ENCODE measurements at places on chromosomes 13 and 19.

DNA sequence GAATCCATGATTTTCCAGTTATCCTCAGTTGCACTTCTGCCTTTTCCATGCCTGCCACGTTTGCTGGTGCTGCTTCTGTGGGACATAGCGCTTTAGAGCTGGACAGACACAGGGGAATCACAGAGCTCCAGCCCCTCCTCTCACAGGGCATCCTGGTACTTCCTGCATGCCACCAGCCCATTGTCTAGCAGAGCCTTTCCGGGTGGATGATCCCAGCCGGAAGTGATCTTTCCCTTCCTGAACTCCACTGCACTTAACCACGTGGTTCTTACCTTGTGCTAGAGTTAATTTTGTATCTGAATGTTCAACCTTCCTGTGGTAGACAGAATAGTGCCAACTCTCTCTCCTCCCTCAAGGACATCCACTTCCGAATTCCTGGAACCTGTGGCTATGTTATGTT is 12.6 kb upstream of the OLFM4 start:
- no peak for DNase-seq

DNA sequence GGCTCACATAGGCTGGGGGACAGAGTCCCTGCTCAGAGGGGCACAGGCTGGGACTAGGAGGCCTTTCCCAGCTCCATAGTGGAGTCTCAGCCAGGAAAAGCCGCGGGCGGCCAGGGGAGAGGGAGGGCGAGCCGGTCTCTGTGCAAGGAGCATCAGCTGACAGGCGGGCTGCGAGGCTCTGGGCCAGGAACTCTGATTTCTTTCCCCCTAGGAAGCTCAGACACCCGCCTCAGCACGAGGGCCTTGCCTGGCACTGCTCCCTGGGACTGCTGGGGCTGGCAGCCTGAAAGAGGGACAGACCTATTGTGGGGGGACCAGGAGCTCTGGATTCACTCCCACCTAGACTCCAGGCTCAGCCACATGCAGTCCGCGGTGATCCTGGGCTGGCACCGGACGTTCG is 2.2 kb upstream of the PLK5 start:
- DNase-seq: no peak

GRCh38 chr13:67440236-67440975 is 210.3 kb upstream of the PCDH9 start:
- no peak for DNase-seq

GRCh38 chr13:30877335-30877734 is 28.7 kb upstream of the MEDAG start:
- no peak for DNase-seq

DNA sequence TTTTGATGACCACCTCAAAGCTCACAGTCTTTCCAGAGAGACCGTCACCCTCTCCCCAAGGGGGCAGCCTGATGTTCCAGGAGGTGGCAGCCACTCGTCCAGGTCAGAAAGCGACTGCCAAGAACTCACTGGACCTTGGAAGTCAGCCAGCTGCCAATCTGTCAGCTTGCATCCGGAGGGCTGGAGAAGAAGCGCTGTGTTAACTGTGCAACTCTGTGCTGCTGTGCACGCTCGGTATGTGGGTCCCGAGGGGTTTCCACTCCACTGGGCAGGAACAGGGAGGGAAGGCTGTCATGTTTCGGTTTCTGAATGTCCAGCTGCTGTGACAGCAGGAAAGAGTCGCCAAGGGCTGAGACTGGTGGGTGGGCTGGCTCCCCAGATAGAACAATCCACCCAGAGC is 89.2 kb downstream of the CACNA1A start:
- DNase-seq: no peak

DNA sequence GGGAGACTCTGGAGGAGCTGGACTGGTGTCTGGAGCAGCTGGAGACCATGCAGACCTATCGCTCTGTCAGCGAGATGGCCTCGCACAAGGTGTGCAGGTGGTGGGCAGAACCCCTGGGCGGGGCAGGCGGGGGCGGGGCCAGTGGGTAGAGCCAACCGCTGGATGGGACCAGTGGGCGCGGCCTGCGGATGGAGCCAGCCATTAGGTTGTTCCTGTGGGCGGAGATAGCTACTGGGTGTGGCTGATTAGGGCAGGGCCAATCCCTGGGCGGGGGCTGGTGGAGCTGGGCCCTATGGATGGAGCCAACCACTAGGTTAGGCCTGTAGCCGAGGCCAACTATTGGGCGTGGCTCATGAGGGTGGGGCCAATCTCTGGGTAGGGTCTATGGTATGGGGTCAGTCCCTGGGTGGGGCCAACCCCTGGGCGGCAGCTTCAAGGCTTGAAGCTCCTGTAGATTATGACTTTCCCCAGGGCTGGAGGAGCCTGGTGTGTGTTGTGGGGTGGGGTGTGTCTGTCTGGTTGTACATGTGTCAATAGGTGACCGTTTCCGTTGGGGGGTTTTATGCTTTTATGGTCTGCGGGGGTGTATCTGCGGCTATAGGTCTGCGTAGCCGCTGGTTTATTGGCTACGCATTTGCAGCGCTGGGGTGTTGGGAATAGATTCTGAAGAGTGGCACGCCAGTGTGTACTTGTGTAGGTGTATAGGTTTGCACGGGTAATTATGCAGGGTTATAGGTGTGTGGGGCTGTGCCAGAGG is 30.7 kb downstream of the PDE4A start:
- DNase-seq: no peak

- no peak for DNase-seq
These were observed 29.6 kb downstream of the EXOC3L2 start for GRCh38 chr19:45215391-45216191.

GRCh38 chr13:33258808-33259193 is 26.8 kb downstream of the STARD13 start:
- DNase-seq: no peak

DNA sequence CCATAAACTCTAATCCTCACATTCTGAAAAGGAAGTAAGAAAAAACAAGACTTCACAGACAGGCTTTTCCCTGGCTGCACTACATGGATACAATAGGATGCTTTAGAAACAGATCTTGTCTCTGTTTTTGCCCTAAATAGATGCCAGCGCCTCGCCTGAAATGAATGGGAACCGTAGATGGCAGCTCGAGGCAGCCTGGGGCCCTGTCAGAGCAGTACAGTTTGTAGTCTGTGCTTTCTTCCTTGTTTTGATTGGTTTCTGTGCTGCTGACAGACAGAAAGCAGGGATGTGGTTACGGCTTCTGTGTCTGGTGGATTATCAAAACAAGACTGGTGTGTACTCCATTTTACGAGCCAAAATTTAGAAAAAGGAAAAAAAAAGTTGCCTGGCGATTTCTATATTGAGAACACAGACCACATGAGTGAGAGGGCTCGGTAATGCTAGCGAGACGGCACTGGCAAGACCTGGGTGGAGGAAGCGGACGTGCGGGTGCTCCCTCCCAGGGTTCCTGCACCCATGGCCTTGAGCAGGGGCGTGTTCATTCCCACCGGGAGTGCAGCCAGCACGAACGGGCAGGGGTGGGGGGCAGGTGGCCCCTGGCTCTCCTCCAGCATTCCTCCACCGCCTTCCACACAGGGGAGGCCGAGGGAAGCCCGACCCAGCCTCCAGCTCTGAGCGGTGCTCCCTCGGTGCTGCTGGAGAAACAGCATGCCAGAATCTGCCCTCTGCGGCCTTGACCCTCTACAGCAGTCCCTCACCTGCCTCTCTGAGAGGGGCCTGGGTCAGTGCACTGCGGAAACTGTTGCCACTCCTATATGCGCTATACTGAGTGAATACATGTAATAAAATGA is 37.6 kb upstream of the C1QTNF9 start:
- DNase-seq: no peak

GRCh38 chr13:60661521-60661920 is 264.5 kb downstream of the TDRD3 start:
- no peak for DNase-seq

- DNase-seq: no peak
These were observed 23.5 kb downstream of the FLT1 start for GRCh38 chr13:28471421-28471820.

DNA sequence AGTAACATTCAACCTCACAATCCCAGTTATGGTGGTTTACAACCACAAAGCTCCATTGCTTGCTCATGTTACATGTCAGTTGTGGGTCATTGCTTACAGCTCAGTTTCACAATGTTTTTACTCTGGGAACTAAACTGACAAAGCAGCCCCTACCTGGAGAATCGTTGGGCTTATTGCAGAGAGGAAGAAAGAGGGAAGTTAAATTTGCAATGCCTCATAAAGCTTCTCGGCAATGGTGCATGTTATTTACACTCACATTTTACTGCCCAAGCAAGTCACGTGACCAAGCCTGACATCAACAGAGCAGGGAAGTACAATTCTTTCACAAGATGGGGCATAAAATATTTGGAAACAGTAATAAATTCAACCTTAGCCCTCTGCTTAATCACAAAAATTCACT is 441.6 kb downstream of the TDRD3 start:
- no peak for DNase-seq

All from NCI-H748 treated with DMSO at 0.1 percent for 48 hours (cell line).